GM04504 (cell line): ENCODE measurements at places on chromosomes 13 and 19.

- no peak for DNase-seq
Measured at GRCh38 chr13:20717581-20718542, 14.4 kb downstream of the IL17D start.

DNA sequence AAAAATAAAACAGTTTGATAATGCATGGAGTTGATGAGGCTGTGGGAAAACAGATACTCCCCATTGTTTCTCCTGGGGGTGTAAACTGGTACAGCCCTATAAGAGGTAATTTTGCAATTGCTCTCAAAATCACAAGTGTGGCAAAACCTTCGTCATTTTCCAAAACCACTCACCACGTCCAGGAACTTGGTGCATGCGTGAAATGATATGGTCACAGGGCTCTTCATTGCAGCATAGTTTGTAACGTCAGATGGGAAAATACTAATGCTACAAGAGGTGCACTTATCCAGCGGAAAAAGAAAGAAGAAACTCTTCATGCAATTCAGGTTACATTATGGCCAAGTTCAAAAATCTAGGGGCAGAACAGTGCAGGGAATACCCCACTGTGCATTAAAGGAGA lies 11.9 kb upstream of the PLAUR start:
- DNase-seq = no peak

DNA sequence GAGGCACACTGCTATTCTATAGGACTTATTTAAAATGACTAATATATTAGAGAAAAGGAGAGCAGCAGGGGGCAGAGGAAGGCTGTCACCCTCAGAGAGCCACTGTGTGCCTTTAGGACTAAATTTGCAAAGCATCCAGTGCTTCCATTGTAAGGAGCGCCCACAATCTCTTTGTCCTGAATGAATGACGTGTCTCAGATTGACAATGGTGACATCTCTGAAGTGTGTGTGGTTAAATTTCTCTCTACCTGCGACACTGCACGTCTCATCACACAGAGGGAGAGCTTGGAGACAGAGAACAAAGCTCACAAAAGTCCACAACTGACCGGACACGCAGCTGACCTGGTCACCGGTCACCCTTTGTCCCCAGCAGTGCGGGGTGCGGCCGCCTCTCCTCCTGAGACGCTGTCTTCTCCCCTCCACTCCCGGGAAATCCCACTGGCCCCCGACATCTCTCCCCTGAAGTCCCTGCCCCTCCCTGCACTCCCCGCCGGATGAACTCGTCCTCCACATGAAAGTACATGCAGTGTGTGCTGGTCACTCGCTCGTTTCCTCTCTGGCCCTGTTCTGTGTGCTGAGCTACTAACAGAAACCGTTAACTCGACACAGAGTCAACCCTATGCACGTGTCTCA lies 107.2 kb downstream of the RAB20 start:
- no peak for DNase-seq

GRCh38 chr13:20623000-20623399 lies 56.0 kb downstream of the IFT88 start:
- DNase-seq = no peak

GRCh38 chr13:28000567-28000966 lies 12.1 kb upstream of the URAD start:
- no peak for DNase-seq

- DNase-seq = no peak
Measured at GRCh38 chr19:33048806-33049676, 15.6 kb downstream of the RHPN2 start.

GRCh38 chr13:85520445-85520844 lies 278.8 kb downstream of the SLITRK6 start:
- DNase-seq = no peak

DNA sequence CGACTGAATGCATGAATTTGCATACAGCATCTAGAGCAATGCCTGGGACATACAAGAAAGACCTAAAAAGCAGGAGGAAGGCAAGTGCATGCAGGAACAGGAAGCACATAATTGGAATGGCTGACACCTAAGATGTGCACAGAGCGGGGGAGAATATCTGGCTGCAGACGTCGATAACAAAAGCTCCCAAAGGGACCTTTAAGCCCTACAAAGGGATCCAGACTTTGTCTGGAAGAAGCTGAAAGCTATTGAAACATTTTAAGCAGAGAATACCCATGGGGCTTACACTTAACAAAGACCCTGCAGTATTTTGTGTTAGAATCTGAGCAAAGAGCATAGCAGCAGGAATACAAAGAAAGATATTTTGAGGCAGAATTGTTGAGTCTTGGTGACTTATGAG lies 107.4 kb upstream of the CLDN10 start:
- no peak for DNase-seq

DNA sequence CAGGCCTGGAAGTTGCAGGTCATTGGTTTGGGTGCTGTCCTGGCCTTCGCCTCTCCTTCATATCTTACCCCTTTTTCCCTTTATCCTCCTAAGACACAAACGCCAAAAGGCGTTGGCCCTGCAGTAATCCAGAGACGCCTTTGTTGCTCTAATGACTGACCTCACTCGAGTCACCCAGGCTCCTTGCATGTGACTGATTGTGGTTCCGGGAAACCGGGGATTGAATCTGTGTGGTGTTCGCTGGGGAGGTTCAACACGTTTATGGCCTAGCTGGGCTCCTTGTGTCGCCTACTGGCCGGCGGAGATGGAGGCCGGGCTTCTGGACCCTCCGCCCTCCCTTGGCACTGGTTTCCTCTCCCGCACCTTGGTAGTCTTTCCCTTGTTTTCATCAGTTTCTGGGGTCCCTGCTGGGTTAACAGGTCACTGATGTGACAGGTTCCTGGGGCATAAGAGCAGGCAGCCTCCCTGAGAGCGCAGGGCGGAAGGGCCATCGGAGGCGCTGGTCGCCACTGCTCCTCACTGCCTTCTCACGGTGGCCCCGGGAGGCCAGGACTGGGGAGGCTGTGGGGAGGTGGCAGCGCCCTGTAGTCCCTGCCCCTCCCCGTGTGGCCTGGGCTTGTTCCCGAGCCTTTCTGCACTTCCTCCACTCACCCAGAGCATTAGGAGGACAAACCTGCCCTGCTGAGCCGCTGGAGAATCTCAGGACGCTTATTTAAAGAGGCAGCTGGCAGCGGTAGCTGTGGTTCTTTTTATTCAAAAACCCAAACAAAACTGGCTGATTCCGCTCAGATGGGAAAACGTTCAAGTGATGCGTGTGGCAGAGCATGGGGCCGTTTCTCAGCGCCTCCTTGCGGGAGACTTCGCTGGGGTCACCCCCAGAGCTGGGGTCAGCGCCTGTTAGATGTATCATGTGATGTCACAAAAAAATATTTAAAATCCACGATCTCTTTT lies 18.1 kb upstream of the NDUFS7 start:
- no peak for DNase-seq

DNA sequence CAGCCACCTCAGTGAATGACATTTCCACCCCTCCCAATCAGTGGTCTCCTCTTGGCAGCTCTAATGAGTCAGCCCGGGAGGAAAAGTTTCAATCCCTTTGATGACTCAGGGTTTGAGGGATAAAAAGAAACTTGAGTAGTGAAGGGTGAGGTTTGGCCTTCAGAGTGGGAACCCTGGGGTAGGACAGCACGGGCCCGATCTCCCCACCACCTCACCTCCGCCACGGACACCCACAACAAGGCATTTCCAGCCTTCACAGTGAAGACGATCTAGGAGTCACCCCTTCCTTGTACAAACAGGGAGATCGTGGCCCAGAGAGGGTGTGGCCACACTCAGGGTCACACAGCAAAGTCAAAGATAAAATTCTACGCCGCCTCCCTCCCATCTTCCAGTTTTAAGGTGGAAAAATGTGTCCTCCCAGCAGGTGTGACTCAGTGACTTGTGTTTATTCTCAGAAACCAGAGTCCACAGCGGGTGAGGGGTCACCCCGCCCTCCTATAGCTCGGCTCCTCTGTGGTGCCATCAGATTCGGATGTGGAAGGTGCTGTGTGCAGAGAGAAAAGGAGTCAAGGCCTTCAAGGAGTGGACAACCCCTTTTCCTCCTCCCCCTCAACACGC lies 12.3 kb downstream of the CIB3 start:
- peak; percentile 28 for DNase-seq
